ENCODE measurements at places on chromosomes 7 and 10.
A peak's percentile ranks its signal among the peaks of the same experiment; 100 is the strongest.

GRCh38 chr10:107280293-107280692, 115.8 kb upstream of the SORCS1 start:
- no peak for DNase-seq

DNA sequence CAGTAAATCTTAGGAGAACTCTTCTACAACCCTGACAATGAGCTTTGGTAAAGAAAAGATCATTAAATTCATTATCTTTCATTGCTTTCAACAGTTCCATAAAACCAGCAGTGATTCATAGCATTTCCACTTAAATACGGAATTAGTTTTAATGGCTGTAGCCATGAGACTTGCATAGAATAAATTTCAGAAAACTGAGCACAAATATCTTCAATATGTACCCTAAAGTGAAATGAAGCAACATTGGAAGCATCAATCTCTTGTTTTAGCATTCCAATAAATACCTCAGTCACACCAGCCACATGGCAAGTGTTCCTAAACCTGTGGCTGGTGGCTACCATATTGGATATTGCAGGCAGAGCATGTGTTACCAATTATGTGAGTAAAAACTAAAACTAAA, 3.6 kb upstream of the RARRES2 start:
- DNase-seq, result no peak

DNA sequence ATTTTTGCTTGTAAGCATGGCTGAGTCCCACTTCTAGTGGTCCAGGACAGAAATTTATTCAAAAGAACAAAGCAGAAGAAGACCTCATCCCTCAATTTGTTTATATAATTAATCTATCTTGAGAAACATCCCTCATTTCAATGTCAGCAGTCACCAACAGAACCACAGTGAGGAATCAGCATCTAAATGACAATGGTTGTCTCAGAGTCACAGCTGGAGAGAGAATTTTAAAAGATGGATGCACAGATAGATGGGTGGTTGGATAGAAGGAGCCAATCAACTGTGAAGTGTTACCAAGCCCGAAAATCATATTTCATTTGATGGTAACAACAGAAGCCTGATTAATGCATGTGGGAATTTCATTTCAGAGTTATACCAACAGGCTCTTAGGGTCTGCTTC, 55.0 kb downstream of the ICA1 start:
- no peak for DNase-seq

- no peak for DNase-seq
These were observed 226.7 kb upstream of the PPP2R2D start for GRCh38 chr10:131674130-131674529.

DNA sequence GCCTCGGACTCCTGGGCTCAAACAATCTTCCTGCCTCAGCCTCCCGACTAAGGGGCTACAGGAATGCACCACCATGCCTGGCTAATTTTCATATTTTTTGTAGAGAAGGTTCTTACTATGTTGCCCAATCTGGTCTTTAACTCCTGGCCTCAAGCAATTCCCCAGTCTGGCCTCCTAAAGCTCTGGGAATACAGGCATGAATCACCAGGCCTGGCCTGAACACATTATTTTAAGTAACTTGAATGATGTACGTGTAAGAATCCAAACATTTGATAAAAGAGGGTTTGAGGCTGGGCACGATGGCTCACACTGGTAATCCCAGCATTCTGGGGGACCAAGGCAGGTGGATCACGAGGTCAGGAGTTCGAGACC, 13.0 kb upstream of the BAMBI start:
- DNase-seq, result no peak

DNA sequence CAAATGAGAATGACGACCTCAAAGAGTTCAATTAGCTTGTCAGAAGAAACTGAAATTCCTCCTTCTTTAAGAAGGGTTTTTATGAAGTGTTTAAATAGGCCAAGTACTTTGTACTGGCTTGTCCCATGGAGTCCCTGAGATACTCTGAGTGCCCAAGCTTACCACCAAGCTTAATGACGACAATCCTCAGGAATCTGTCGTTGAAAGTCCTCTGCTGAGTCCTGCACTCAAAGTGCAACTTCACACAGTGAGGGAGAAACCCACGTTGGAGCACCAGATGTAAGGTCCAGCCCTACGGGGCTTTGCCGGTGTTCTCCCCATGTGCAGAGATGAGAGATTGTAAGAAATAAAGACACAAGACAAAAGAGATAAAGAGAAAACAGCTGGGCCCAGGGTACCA, 42.8 kb upstream of the AKR1C2 start:
- DNase-seq, result no peak

- DNase-seq, result no peak
These were observed 271.8 kb upstream of the CACNA2D1 start for GRCh38 chr7:82715344-82715743.

GRCh38 chr7:151137076-151137675, 30.3 kb downstream of the GBX1 start:
- DNase-seq, result no peak

DNA sequence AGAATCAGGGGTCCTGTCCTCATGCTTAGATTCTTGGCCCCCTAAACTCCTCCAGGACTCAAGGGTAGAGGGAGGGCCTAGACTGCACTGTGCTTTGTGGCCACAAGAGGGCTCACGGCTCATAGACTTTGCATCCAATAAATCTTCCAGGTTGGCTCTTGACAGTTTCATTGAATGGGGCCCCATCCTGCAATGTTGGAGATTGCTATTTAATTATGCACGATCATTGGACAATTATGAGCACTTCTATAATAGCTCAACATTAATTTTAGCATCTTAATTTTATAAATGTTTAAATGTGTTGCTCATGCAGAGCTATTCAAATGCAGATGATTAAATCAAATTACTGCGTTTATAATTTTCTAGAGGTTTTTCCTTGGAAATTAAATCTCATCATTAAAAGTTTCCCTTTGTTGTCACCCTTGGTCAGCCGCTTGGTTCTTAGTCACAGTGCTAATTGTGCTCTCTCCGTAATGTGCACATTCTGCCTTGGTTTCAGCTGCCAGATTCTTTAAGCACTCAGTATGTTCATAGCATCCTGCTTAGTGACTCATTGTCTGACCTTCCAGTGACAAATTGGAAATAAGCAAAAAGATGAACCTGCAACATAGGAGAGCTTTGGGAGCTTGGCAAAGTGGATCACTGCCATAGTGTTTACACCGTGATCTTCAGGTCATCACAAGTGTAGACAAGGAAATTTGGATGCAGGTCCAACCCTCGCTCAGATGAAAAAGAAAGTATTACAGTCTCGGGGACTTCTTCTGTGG, 33.4 kb upstream of the PLPP4 start:
- DNase-seq, result peak; percentile 47

- peak; percentile 83 for DNase-seq
These were observed 5.3 kb downstream of the HOXA11 start for GRCh38 chr7:27179503-27180430.

- peak; percentile 58 for DNase-seq
These were observed at the start of gene PHYHIPL for GRCh38 chr10:59176241-59177030. Gene PHYHIPL (plus strand): TSS chr10:59176643. CDS start chr10:59176854, 211 bp downstream.

DNA sequence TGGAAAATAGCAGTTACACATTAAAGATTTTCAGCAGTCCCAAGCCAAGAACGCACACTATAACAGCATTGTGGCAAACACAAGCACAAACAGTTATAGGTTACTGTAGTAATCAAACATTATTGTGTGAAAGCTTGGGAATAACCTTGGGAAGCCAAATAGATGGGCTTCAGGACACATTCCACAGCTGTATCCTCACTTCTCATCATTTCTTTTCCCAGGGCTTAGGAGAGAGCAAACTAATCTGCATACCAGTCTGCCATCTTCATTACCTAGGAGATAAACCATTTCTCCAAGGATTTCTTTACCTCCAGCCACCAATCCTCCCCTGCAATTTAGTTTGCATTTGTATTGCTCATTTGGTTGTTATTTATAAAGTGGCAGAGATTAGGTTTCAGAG, 352.4 kb downstream of the SH2D4B start:
- DNase-seq, result no peak

DNA sequence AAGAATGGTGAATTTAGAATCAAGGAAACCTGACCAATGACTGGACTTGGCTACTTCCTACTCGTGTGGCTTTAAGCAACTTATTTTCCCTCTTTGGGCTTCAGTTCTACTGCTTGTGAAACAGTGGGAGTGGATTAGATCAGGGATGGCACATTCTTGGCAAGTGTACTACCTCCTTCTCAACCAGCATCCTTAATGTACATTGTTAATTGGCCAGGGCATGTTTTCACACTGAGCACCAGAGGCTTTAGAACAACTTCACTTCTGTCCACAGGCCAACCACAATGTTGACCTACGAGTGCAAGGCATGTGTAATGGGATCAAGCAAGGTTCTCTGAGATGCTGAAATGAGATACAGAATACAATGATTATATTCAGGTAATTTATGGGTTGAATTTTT, 315.3 kb downstream of the ADRA2A start:
- no peak for DNase-seq

- no peak for DNase-seq
These were observed 23.5 kb upstream of the PDE1C start for GRCh38 chr7:32093415-32094408.

GRCh38 chr10:79246209-79246581, 101.1 kb upstream of the PPIF start:
- DNase-seq, result no peak

GRCh38 chr7:7104971-7105370, 77.4 kb upstream of the C1GALT1 start:
- DNase-seq, result no peak

DNA sequence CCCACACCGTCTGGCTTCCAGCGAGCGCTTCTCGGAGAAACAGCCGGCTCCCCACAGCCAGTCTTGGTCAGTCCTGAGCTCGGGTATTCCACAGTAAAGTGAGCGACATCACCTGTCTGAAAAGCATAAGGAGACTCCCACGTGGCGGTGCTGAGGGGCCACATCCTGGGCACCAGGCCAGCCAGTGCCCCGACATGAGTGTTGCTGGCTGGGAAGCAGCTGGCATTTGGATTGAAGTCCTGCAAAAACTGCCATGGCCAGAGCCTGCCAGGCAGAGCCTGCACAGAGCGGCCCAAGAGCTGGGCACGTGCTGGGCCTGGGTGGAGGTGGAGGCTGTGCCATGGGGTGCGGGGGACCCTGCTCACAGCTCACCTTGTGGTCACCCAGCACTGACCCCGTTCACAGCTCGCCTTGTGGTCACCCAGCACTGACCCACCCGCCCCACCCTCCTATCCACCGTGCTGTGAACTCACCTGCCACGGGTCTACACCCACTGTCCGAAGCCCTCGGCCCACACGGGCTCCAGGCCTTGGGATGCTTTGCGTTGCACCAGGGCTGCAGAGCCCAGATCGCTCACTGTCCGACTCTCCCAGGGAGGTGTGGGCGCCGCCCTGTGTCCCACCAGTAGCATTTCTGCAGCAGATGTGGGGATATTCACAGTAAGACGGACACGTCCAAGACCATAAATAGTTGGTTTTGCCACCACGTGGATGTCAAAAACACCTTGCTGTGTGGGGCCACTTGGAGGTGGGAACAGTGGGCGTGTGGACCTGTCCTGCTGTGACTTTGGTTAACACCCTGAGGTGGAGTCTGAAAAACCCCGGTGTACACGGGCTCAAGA, 48.8 kb downstream of the PITRM1 start:
- DNase-seq, result no peak

DNA sequence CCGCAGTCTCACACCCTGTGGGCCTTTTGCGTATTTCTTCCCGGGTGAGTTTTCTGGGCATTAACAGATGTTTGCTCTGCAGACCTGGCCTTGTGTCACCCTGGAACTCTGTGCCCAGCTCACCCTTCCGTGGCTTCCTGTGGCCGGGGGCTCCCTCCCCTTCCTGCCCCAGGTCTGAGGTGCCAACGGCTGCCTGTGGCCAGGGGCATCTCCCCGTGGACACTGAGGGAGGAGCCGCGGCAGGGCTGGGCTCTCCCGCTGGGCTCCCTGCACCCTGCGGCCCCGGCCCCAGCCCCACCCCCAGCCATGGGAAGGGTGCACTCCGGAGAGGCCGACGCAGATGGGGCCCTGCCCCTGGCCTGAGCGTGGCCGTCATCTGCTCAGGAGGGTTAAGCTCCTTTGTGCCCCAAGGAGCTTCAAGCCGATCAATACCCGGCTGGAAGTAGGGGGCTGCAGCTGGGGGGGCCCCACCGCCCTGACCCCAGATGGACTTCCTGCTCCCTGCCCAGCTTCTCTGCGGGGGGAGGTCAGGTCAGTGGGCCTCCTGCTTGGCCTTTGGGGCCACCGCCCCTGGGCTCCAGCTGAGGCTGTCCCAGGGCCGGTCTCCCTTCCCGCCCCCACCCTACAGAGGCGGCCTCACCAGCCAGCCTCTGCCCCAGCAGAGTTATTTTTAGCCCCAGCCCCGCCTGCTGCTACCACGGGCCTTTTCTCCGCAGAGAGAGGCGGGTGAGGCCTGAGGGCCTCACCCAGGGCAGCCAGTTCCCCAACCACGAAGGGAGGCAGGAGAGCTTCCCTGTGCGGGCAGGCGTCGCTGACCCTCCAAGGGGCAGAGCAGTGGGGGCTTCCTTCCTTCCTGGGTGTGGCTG, 24.2 kb downstream of the PWWP2B start:
- no peak for DNase-seq

- DNase-seq, result no peak
These were observed 26.9 kb downstream of the EPDR1 start for GRCh38 chr7:37947138-37947940.

DNA sequence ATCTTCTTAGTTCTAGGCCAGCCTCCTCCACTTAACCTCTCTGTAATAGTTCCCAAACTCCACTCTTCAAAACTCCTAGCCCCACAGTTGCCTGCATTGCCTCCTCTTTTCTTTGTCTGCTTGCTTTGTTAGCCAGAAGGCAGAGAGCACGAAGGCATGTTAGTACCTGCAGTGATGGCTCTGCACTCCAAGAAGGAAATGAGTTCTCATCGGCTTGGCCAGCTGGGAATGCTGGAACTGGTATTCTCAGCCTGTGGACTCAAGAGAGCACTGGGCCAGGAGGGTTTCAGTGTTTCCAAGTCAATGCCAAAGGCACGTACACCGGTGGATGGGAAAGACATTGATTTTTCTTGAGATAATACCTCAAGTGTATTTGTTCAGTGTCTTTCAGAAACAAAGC, 66.3 kb upstream of the HABP2 start:
- DNase-seq, result no peak

- no peak for DNase-seq
These were observed 80.3 kb downstream of the RAMP3 start for GRCh38 chr7:45237788-45238461.

GRCh38 chr10:29012926-29013554, 275.8 kb upstream of the LYZL1 start:
- DNase-seq, result no peak

GRCh38 chr10:110323503-110323902, 18.8 kb upstream of the SMNDC1 start:
- DNase-seq, result no peak

- DNase-seq, result no peak
These were observed 138.4 kb downstream of the MDFIC start for GRCh38 chr7:115060095-115060870.

DNA sequence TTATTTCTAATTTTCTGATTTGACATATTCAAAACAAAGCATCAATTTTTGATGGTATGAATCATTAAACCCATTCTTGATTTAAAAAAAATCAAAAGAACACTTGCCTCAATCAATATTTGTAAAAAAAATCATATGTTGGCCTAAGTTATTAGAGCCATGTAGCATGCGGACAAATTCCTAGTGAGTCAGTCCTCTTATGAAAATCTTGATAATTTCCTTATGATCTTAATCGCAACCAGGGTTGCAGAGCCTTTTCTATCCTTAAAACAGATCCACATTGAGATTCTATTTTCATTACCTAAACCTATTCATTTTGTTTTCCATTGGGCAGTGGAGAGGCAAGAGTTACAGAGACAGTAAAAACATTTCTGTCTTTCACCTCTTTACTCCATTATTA, 203.2 kb downstream of the ARL4A start:
- DNase-seq, result no peak

Measured in H9 (cell line).